Activated CD8-positive, alpha-beta memory T cell treated with anti-CD3 and anti-CD28 coated beads, Interleukin-2, amount 50 U/mL, for 4 hours (primary cell): ENCODE measurements at places on chromosomes 12 and 14.

- no peak for DNase-seq
Observed at GRCh38 chr12:72191761-72192160, 80.4 kb upstream of the TRHDE start.

- no peak for DNase-seq
Observed at GRCh38 chr12:124071075-124071443, 98.0 kb downstream of the ZNF664 start.

- no peak for DNase-seq
Observed at GRCh38 chr12:68585966-68586365, 24.7 kb upstream of the RAP1B start.

DNA sequence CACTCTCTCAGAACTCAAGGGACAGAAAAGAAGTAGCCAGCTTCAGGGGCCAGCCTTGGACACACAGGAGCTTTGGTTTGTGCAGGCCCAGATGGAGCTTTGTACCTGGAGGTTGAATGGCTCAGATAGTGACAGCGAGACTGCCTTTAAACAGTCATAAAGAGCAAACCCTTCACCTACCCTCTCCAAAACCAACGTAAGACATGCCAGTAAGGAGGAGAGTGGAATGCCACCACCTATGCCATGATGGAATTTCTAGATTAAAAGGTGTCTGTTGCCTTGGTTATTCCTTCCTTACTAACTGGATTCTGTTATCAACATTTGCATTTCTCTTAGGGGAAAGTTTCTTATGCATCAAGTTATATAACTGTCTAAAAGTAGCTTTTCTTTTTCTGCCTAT, 98.1 kb downstream of the EML1 start:
- no peak for DNase-seq

DNA sequence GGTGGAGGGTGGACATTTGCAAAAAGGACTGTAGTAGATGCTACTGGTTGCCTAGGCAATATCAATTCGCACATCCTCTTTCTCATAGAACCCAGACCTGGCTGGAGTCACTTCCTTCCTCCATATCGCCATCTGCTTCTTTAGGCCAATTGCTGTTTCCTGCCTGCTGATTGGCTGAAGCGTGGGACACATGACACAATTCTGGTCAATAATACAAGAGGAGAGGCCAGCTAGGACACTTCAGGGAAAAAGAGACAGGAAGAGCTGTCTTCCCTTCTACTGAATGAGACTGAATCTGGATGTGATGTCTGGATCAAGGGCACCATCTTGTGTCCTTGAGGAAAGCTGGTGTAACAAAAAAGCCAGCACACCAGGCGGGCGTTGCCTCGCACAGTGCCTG, 53.8 kb downstream of the TRPV4 start:
- DNase-seq: no peak
